ENCODE measurements at places on chromosomes 11 and 22.

DNA sequence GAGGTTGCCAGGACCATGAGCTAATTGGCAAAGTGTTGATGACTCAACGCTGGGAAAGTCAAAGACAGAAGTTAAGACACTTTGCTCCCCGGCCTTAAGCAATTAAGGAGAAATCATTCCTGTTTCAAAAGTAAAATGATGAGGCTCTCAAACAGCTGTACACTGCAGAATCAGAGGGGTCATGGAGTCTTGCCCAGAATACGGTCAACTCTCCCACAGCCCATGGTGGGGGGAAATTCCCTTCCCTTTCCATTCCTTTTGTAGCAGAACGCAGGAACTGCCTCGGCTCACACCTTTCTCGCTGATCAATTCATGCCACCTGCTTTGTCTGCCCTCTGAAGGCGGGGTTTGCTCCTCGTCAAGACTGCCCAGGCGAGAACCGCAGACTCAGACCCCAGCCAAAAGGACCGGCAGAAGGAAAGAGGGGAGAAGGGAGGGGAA lies 52.8 kb downstream of the MN1 start:
- no peak for DNase-seq

GRCh38 chr22:43346521-43346929 lies 3.4 kb upstream of the SCUBE1 start:
- peak; percentile 58 for DNase-seq

GRCh38 chr11:64611869-64612646 lies 21.0 kb downstream of the SLC22A12 start:
- DNase-seq, result no peak

GRCh38 chr11:10505278-10506007 lies 35.5 kb downstream of the RNF141 start:
- DNase-seq, result no peak

DNA sequence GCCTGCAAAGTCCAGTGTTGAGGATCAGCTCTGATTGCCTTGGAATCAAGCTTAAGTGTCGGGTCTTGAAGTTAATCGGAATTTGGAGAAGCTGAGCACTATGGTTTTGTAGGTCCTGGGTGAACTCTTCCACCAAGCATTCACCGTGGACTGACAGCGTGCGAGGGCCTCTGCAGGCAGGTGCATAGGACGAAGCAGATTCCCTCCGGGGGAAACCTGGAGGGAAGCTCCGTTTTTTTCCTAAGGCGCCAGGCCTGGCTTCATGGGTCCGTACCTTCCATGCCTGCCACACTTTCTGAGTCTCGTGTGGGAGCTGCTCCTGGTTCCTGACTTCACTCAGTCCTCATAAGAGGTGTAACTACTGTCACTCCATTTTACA lies 170.1 kb downstream of the CRYBB2 start:
- DNase-seq, result no peak

DNA sequence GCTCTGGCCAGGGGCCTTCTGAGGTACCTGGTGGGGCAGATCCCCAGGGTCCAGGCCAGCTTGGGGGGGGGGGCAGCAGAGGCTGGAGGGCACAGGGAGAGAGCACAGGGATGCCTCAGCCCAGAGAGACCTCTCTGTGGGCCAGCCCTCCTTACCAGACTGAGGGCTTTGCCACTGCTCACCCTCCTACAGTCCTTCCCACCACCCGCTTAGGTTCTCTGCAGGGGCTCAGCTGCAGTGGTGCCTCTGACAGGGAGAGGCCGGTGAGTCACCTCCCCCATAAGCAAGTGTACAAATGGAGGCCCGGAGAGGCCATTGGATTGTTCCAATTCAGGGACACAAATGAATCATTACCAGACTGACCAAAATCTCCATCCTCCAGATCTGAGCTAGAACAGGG lies 68.1 kb upstream of the LMO1 start:
- DNase-seq, result no peak

All from stimulated activated CD4-positive, alpha-beta T cell treated with anti-CD3 and anti-CD28 coated beads, TNF-alpha, amount 100 ng/mL, for 1 hour (primary cell).